Left colon (tissue), 2 donors: ENCODE measurements at places on chromosomes 1 and 21.
A peak's percentile ranks its signal among the peaks of the same experiment; 100 is the strongest.

DNA sequence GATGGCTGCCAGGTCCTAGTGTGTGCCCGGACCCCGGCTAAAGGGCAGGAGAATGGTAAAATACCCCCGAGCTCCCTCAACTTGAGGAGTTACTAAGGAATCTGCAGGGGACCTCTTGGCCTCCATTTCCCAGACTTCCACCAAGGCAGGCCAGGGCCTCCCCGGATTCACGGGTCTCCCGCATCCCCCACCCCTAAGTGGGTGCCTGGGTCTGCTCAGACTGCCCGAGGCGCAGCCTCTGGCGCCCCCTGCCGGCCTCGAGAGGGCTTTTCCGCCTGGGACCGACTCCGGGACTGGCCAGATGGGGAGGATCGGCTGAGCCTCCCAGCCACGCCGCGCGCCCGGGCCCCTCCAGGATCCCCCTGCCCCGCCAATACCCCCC, 1.7 kb downstream of the PLEKHG5 start:
- peak; percentile 79 for DNase-seq

GRCh38 chr1:95889400-95889799, 655.4 kb downstream of the RWDD3 start:
- no peak for DNase-seq

- no peak for DNase-seq
Observed at GRCh38 chr21:32426592-32427051, 14.1 kb downstream of the EVA1C start.

GRCh38 chr1:8482979-8483381, 165.1 kb downstream of the SLC45A1 start:
- DNase-seq = no peak

- DNase-seq = no peak
Observed at GRCh38 chr1:231162297-231162969, 575 bp downstream of the TRIM67 start.

DNA sequence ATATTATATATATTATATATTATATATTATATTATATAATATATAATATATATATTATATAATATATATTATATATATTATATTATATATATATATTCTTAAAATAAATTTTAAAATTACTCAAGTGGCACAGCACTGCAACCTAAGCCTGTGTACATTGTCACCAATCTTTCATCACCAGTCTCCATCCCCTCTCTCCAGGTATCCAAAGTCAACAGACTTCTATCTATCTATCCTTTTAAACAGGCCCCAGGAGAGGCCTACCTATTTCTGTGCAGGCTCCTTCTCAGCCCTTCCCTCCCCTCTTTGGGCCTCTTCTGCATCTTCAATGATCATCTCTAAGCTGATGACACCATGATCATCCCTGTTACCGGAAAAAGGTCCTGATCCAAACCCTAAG, 111.7 kb downstream of the RHOU start:
- no peak for DNase-seq

DNA sequence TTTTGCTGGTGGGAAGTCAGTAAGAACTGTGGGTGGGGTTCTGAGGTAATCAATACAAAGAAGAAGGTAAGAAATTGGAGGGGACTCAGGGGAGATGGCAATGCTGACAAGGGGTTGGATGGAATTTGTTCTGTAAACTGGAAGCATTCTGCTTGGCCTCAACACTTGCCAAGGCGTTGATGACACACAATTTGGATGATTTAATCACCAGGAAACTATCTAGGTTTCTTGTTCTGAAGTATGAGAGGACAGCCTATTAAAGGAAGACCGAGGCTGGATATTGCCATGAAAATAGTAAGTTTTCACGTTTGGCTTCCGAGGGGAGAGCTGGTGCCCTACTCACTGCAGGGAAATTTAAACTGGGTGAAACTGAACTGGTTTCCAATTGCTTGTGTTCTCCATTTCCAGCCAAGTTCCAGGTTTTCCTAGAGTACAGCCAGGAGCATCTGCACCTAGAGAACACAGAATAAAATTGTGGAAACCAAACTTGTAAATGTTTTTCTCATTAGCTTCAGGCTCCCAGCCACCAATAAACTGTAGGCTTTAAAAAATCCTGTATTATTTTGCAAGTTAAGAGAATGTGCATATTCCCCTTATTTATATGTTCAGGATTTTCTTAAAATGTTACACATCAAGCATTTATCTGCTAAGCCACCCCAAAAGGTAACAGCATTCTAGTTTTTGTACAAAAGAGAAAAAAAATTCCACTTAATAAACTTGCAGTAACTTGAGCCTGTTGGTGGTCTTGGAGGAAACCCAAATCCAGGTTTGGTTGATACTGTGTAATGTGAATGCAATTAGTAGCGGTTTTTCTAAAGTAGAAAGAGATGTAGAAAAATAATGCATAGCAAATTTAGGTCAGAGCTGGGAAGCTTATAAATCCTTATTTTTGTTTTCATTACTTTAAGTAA, 53.8 kb downstream of the ROR1 start:
- DNase-seq = no peak

DNA sequence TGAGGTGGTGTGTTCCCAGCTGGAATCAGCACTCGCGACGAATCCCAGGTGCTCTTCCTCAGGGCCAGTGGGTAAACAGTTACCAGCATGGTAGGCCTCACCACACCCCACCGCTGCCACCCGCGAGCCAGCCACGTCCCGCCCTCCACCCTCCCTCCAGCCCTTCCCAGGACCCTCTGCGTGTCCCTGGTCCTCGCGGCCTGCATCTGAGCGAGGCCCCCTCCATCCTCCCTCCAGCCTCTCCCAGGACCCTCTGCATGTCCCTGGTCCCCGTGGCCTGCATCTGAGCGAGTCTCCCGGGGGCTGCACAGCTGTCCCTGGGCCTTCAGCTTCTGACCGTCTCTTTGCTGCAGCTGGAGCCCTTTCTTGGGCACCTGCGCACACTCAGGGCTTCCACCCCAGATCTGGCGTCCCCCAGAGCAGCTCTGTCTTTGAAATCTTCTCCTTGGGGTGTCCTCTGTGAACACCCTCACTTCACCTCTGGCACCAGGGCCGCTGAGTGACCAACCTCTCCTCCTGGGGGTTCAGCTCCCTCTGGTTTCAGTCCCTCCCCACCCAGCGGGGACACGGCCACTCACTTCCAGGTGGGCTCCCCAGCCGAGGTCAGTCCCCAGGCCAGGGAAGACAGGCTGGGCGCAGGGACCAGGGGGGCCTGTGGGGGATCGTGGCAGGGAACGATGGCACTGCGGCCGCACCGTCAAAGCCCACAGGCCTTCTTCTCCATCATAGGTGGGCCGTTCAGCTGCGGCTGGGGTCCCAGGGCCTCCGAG, 57.8 kb upstream of the COL6A2 start:
- DNase-seq = no peak

DNA sequence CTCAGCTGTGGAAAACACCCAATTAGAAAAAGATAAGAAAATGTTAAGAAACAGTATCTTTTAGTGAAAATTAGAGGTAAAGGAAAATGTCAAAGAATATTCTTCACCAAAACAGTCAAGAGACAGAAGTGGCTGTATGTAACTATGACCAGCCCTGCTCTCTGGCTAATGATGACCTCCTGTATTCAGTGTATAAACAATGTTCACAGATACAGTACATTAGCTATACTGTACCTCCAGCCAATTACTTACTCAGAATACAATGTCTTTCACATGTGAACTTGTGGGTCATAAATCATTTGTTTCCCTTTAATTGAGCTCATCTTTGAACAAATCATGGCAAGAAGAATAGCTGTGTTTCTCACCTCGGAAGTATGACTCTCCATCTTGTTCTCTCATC, 432.0 kb downstream of the LMO4 start:
- no peak for DNase-seq

DNA sequence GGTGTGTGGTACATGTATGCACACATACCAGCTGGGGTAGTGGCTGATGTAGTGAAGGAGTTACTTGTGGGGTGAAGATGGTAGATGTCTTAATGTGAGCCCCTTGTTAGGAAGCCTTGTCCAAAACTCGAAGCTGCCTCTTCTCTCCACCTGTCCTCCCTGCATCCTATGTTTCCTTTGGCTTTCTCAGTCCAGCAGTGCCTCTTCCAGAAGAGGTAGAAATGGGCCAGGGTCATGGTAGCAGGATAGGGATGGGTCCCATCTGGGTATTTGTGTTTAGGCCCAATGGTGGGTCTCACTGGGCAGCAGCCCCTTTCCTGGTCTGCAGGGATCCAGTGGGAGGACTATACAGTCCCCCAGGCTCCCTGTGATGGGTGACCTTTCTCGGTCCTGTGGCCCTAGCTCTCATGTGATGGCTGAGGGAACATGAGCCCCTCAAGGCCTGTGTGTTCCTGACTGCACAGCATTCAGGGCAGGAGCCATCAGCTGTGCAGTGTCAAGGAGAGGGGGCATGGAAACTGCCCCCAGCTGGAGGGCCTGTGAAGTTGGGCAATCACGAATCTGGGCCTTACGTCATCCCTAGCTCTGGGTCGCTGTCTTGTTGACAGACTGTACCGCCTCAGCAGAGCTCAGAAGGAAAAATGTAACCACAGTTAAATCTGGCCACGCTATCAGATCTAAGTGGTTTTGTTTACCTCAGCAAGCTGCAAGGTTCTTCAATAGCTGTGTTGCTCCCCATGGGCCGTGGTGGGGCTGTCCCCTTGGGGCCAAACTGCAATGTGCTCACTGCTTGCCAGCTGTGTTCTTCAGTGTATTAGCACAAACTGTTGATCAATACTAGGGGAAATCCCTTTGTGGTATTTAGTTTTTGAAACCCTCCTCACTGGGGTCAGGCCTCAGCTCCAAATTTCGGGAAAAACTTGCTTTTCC, 82.7 kb downstream of the NOS1AP start:
- no peak for DNase-seq

DNA sequence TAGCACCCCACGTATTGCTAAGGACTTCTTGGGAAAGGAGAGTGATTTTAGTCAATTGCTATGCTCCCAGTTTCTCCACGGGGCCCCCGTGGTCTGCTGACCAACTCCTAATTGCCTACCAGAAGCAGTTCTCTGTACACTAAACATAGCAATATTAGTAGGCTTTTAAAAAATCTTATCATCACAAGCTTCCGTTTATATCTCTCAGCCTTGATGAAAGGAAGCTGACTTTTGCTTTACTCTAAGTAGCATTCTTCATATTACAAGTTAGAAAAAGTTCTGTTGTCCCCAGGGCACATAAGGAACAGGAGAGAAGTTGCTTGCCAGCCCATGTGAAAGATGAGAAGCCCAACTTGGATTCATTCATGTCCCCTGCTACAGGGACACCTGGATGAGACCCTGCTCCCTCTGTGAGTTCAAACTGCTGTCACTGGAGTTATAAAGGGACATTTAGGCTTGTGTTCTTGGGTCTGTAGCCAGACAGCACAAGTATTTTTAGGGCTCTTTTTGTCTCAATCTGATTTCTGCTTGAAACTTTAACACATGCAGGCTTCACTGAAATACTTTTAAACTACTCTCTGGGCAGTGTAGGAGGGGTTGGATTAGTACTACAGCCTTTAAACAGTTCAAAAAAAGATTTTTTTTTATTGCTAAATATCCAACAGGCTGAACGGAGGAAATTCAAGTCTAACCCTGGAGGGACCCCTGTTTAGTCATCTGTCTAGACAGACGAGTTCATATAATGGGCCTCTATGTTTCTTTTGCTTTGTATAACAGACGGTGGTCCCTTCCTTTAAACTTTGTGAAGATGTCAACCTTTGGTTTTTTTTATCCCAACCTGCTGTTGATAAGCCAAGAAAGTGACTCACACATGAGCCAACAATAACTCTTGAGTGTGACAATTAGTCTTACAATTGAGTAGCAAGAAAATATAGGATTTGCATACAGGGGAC, 29.5 kb downstream of the TGFB2 start:
- DNase-seq = no peak

DNA sequence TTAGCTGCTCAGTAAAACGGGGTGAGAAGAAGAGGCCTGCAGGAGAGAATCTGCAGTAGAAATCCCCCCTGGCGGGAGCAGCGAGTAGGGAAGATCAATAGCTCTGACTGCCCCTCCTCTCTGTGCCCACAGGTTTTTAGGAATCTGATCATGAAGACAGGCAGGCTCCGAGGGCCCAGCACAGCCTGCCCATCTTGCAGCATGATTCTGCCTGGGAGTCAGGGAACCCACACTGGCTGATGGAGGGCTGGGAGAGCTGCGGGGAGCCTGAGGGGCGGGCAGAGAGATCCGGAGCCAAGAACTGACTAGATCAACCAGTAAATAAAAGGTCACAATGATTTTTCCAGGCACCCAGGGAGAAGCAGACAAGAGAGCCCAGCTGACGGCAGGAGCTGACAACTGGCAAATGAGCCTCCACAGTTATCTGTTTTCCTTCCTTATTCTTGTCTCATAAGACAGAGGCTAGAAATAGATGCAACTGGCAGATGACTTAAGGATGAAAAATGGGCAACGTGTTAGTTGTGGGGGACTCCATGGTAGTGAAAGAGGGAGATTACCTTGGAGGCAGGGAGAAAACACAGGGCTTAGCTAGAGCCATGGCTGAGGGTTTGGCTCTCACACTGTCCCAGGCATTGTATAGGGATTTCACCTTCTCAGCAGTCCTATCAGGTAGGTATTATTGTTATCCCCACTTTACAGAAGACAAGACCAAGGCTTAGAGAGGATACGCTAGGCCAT, 116.2 kb downstream of the PLXNA2 start:
- DNase-seq = no peak

DNA sequence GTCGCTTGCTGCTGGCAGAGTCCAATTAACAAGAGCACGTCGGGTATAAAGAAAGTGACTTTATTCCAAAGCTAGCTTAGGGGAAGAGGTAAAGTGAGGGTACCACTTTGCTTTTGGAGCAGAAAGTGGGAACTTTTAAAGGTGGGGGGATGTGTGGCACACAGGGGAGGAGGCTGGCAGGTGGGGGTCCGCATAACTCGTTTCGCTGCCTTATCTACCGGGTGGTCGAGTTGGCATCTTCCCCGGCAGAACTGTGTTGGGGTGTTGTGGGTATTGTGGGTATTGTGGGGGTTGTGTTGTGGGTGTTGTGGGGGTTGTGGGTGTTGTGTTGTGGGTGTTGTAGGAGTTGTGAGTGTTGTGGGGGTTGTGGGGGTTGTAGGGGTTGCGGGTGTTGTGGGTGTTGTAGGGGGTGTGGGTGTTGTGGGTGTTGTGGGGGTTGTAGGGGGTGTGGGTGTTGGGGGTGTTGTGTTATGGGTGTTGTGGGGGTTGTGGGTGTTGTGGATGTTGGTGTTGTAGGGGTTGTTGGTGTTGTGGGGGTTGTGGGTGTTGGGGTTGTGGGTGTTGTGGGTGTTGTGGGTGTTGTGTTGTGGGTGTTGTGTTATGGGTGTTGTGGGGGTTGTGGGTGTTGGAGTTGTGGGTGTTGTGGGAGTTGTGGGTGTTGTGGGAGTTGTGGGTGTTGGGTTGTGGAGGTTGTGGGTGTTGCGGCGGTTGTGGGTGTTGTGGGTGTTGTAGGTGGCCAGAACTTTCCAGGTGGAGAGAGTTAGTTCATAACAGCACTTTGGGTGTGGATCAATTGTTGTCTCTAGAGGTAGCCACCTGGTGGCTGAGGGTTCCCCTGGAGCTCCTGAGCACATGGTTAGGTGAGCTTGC, 52.7 kb downstream of the AGPAT3 start:
- peak; percentile 35 for DNase-seq
